ENCODE measurements at places on chromosomes 5 and 9. TPM values are rescaled to one million over a fixed set of nuclear protein-coding genes. Genes with fewer than 3 reads are reported as not detected.

The PDE6A gene
- total RNA-seq: 0.25 TPM

The RAB3C gene
- not detected for total RNA-seq

The SPATA9 gene
- total RNA-seq: not detected

The GABRA6 gene
- total RNA-seq: not detected

The PCDH1 gene
- total RNA-seq: 3.1 TPM

The RASEF gene
- 5.6 TPM for total RNA-seq

The SLC6A3 gene
- total RNA-seq: 0.37 TPM

The PCDHB2 gene
- 4.5 TPM for total RNA-seq

The AHRR gene
- total RNA-seq: 4.9 TPM

The DMGDH gene
- total RNA-seq: not detected

The SYK gene
- 0.04 TPM for total RNA-seq

The CDX1 gene
- not detected for total RNA-seq

The EGFLAM gene
- total RNA-seq: 0.26 TPM

The PCDHGA3 gene
- total RNA-seq: not detected

The TAF11L11 gene
- total RNA-seq: 0.18 TPM

The STPG3 gene
- not detected for total RNA-seq

The PLAC8L1 gene
- total RNA-seq: not detected

The TNFSF8 gene
- total RNA-seq: not detected

The PHPT1 gene
- total RNA-seq: 308 TPM

The PCDHB14 gene
- 0.13 TPM for total RNA-seq

The WNK2 gene
- 3.1 TPM for total RNA-seq

The CERT1 gene
- 22.0 TPM for total RNA-seq

The CDH10 gene
- 0.27 TPM for total RNA-seq

The ORM1 gene
- total RNA-seq: not detected

The TTC39B gene
- 1.2 TPM for total RNA-seq

The PCYOX1L gene
- total RNA-seq: 2.7 TPM

The ANKRD55 gene
- not detected for total RNA-seq
